ENCODE measurements at places on chromosomes 6 and 20.

DNA sequence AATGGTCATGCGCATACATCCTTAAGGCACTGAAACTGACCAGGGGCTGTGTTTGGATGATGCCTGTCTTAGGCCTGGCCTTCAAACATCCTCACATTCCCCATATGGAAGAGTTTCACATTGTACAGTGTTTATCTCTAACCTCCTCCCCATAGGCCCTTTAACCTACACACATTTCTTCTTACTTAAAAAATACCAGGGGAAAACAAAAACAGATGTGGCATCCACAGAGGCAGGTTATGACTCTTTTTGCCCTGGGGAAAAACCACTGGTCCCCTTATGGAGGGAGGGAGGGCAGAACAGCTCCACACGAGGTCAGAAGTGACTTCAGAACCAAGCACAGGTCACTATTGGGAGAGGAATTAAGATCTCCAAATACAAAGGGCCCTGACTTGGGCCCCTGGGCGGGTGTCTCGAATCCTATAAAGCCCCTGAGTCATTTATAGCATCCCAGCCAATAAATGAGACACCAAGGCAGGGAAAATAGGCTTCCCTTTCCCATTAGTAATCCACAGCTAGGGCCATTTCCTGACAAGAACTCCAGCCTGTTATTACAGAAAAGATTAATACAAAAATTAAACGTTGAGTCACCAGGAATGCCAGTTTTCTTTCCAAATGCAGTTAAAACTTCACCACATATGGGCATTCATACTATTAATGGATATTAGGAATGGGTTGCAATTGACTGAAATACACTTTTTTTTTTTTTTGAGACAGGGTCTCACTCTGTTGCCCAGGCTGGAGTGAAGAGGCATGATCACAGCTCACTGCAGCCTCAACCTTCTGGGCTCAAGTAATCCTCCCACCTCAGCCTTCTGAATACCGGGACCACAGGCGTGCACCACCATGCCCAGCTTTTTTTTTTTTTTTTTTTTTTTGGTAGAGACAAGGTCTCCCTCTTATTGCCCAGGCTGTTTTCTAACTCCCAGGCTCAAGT, 107.2 kb downstream of the ATP9A start:
- no peak for DNase-seq

DNA sequence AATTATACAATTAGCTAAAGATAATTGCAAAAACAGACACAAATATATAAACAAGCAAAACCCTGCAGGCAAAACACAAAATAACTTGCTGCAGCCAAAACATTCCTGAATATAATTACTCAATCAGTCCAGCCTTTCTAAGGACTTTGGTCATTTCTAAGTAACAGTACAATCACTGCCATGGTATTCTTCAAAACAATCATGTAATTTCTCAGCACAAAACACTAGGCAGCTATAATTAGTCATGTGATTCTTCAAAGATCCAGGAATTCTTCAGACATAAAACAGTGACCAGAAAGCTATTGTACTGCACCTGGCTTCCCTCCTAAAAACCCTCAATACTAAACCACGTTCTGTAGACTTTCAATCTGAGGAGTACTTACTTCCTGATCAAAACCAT, 881.1 kb downstream of the EPHA7 start:
- no peak for DNase-seq

- DNase-seq = no peak
Measured at GRCh38 chr6:76835293-76835692, 628.0 kb downstream of the HTR1B start.

GRCh38 chr20:40159276-40159675, 529.8 kb downstream of the MAFB start:
- no peak for DNase-seq

DNA sequence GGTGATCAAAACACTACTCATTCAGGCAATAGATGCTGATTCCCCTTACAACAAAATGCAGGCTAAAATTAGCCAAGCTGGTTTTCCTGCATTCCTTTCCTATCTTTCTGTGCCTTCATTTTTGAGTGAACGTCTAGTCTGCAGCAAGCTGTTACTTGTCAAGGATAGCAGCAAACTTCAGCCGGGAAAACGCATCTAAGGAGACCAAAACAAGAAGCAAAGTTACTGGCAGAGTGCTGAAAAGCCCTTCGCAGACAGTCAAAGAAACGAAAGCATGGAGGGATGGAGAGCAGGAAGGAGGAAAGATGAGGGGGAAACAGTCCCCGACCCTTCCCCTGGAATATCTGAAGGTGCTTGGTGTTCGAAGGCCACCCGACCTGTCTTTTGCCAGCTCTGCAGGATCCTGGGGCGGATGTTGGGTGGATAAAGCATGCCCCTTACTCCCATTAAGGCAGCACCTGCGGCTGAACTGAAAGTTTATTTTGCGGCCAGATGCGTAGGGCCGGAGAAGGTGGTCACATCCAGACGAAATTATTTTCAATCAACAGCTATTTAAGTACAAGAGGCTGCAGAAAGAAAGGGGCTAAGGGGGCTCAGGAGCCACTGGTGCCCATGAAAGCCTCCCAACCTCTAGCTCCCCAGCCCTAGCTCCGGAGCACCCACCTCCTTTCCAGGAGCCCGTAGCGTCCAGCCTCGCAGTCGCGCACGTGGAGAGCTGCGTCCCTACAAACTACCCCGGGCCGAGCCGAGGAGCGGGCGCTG, 538 bp downstream of the FERMT1 start:
- no peak for DNase-seq

GRCh38 chr6:134288538-134289203, 29.2 kb downstream of the SGK1 start:
- peak; percentile 11 for DNase-seq

DNA sequence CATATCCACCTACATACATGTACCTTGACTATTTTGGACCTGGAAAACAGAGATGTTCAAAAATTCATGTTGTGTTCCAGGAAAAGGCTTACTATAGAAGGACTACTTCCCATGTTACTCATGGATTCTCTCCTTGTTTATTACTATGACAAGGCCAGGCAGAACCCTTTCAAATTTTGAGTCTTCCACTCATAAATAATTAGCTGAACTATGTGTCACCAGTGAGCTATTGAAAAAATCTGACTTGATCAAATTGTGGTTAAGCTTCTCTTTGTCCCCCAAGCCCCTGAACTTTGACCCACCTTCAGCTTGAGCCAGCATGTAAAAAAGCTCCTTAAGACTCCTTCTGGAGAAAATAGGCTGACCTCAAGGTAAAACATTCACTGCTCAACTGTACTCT, 1142.8 kb upstream of the EYS start:
- no peak for DNase-seq

- no peak for DNase-seq
Measured at GRCh38 chr6:85775883-85776282, 133.2 kb upstream of the SYNCRIP start.

DNA sequence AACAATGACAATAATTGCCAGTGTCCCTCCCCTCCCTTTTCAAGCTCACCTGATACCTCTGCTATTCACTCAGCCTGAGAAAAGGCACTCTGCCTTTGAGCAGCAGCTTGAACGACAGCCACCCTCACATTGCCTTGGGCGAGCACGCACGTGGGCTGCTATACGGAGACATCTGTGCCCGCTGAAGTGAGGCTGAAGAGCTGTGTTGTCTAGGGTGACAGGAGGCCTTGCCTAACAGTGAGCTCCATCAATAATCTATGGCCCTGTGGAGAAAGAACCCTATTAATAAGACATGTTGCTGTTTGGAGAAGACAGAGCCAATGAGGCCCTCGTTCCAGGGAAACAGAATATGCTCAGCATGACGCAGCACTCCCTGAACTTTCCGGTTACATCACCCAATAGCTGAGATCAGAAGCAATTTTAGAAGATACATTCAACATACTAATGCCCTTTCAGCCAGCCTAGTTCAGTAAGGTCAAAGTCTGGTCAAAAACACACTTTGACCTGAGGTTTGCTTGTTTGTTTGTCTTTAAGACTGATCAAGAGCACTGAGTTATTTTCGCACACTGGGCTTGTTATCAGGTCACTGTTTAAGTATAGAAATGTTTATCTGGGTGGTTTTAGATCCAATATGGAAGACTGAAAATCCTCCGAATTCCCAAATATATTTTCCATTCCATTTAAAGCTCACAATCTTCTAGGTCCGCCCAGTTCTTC, 30.6 kb downstream of the RBM24 start:
- DNase-seq = no peak

DNA sequence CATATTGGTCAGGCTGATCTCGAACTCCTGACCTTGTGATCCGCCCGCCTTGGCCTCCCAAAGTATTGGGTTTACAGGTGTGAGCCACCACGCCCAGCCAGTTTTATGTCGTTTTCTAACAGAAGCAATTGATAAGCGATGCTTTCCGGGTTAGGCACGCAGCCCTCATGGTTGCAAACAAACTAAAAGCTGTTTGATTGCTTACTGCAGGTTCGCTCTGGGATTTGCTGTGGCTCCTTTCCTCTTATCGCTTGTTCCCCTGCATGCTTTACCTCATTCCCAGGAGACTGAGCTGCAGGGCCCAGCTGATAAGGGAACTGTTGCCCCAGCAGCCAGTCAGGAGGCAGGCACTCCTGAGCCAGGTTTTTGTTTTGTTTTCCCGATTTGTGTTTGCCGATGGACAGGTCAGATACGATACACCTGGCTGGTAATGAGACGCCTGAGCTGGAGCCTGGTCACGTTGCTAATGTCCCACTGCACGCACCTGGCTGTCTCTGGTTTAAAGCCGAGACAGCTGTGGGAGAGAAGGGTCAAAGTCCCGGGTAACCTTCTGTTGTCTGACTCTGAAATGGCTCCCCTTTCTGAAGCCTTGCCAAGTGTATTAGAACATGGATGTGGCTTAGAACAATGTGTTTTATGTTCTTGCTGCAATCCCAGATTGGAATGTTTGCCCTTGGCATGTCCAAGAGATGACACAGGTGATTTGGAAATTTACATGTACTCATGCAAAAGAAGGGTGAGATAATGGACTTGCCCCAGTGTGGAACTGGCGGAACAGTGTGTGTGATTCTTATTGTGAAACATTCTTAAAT, 19.9 kb downstream of the DSP start:
- DNase-seq = no peak

- no peak for DNase-seq
Measured at GRCh38 chr6:69732045-69732444, 64.8 kb downstream of the LMBRD1 start.

GRCh38 chr6:152170313-152170701, 362.8 kb downstream of the ESR1 start:
- DNase-seq = no peak

DNA sequence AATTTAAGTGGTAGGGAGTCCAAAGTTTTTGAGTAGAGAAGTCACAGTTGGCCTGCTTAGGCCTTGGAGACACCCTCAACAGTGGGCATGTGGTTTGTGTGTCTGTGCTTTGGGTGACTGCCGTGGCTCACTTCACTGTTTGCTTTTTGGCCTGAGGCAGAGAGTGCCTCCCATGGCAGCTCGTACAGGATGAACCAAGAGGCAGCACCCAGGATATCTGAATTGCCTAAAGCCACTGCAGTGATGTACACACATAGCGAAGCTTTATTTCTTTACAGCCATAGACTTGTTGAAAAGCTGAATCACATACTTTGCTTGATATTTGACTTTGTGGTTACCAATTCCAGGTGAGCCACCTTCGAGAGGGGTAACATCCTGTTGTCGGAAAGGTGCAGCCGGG, 21.6 kb downstream of the RREB1 start:
- no peak for DNase-seq

GRCh38 chr6:23454080-23454976, 671.7 kb upstream of the NRSN1 start:
- no peak for DNase-seq

DNA sequence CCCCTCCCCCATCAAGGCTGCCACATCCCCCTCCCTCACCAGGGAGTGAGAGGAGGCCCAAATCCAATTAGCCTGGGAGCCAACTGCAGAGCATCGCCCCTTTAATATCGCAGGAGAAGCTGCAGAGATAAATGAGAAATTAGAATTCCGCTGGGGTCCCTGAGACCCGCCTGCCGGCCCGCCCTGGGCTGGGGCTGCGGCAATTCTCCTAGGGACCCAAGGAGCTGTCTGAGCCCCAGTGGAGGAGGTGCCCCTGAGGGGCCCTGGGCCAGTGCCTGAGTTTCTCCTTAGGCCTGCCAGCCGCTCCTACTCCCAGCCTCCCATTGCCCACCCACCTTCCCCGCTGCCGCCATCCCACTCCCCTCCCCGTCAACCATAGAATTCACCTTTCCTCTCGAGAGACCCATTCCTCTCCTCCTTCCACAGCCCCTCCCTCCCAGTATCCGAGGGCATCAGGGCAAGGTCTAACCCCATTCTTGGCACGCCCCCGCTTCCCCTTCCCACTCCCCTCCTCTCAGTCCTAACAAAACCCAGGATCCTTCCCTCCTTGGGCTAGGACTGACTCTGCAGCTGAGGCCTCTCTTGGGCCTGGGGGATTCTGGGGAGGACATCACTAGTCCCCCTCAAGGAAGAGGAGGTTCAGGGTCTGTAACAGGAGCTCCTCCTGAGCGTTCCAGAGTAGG, 20.0 kb upstream of the CDH22 start:
- DNase-seq = no peak

DNA sequence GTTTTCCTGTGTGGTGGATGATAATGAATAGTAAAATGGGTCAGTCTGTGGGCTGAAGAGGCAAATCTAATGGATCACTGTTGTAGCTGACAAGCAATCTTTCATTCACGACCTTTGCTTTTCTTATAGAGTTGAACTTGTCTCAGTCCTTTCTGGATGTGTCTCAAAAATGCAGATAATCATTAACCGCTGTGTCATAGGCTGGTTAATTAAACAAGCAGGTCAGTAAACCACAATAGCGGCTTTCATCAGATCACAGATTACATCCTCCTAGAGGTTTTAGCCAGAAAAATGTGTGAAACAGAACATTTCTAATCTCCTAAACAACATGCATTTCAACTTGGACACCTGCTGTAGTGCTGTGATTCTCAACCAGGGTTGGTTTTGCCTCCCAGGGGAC, 2.5 kb upstream of the METTL24 start:
- DNase-seq = no peak

- DNase-seq = no peak
Measured at GRCh38 chr20:37526238-37526838, 1.3 kb downstream of the BLCAP start.

DNA sequence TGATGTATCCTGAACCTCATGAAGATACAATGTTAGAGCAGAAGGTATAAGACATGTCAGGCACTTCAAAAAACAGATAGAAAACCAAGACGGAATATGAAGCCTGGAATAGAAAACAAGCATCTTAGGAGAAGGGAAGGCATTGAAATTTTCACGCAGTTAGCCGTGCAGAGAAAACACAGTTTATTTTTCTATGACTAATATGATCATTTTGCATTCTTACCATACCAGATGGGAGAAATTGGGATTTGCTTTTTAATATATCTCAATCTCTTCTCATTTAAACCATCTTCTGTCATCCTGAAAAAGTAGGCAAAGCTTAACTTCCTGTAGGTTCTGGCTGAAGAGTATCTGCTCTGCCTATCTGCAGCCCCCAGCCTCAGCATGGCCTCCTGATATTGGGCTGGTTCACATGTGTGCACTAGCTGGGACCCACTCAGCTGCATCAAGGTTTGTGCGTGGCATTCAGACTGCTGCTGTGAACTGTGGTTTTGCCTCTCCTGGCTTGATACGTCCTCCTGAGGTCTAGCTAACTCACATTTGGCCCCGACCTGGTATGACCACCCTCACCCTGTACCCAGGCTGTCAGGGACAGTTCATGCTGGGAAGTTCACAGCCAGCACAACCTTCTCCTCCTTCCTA, 392.5 kb upstream of the SASH1 start:
- no peak for DNase-seq

- no peak for DNase-seq
Measured at GRCh38 chr20:58571693-58572427, 56.7 kb upstream of the APCDD1L start.
